ENCODE measurements at places on chromosomes 7 and 10. TPM values are rescaled to one million over a fixed set of nuclear protein-coding genes. Genes with fewer than 3 reads are reported as not detected.

LIPJ gene
- total RNA-seq: 1.2 TPM

SFRP4 gene
- 107 TPM for total RNA-seq

CPEB3 gene
- 5.4 TPM for total RNA-seq

SLF2 gene
- 102 TPM for total RNA-seq

MYL10 gene
- not detected for total RNA-seq

SLC18A2 gene
- total RNA-seq: 1.1 TPM

HPSE2 gene
- 13.6 TPM for total RNA-seq

GSTO2 gene
- total RNA-seq: 5.6 TPM

MET gene
- total RNA-seq: 36.9 TPM

AKR1C1 gene
- total RNA-seq: 35.4 TPM

AMPH gene
- total RNA-seq: 11.8 TPM

HOXA3 gene
- 4.7 TPM for total RNA-seq

CUBN gene
- total RNA-seq: 9.5 TPM

SPDYE5 gene
- total RNA-seq: not detected

CYP2C9 gene
- total RNA-seq: not detected

Data from uterus (tissue), 4 donors.